ENCODE measurements at places on chromosomes 5 and 9. TPM values are rescaled to one million over a fixed set of nuclear protein-coding genes. Genes with fewer than 3 reads are reported as not detected.

DNA sequence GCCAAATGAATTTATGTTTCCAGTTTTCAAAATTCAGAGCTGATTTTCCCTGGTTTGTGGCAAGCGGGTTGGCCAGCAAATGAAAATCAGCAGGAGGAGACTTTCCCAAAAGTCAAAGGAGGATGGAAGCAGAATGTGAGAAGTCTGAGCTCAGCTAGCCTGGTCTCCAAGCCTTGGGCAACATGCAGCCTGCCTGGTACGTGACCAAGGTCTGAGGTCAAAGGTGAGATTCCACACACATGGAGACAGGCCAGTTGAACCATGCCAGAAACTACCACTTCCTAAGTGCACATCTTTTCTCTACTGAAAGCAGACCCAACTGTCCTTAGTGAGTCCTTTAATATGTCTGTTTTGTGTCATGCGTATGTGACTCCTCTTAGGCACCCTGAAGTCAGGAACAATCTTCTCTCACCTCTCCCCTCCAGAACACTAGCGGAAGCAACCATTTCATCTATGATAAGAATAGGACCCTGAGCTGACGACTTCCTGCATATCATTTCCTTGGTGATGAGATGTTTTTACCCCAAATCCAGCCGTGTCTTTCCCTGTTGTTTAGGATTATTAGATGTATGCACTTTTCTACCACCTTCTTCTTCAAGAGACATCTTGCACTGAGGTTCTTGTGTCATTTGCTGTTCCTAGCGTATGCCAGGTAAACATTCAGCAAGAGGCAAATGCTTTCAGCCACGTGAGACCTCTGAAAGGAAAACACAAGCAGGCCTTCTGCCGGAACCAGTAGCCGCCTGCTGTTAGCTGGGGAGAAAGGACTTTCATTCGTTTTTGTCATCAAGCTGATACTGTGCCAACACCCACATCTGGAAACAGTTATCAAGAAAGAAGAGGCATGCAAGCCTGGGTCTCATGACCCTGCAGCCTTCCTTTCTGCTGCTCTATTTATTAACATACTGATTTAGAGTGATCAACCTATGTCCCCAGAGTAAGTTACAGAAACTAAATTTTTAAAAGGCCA is 9.7 kb upstream of the TGFBI start:
- DNase-seq = peak; percentile 93

The OTP gene
- polyA plus RNA-seq = not detected

DNA sequence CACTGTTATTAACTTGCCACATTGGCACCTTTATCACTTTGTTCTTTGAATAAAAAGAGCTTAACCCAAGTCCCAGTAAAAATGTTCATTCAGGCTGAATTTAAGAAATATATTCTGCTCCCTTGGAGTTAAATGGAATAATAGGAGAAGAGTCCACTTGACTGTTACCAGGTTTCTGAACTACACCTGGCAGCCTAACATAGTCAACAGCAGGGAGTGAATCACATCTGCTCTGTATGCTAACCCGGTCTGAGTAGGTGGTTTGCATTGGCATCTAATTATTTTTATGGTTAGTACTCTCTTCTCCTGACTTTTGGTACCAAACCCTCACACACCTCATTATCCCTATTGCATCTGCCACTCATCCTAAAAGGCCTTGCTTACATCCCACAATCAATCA is 86.7 kb downstream of the STK32A start:
- DNase-seq = no peak

The FBXL7 gene
- 23.2 TPM for polyA plus RNA-seq

DNA sequence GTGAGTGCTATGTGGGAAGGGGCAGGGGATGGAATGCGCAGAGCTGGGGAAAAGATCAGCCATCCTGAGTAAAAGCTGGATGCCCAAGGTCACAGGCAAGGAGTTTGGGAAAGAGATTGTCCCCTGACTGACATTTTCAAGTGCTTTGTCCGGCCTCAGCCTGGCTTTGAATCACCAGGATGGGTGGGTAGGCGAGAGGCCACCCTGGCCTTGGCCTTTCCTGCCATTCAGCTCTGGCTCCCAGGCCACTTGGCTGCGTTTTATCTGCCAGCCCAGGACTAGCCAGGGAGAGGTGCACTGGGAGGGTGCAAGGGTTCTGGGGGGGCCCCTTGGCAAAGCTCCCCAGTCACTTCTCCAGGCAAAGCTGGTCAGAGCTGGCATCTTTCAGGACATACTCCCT is 37.4 kb upstream of the SYNPO start:
- DNase-seq = no peak
